ENCODE measurements at places on chromosomes 5 and 9.

DNA sequence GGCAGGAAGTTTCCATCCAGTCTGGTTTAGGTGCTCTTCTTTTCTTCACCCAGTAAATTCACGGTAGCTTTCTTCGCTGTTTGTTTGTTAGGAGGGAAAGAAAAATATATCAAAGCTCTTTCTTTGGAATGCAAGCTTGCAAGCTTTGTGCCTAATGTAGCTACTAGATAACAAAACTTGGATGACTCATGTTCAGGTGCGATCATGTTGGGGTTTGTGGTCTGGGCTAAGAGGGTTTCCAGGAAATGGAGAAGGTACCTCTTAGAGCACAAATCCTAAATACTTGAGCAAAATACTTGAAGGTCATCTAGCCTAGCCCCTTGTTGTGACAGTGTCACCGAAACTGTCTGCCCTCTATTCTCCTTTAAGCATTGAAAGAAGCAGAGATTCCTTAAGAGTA lies 17.7 kb downstream of the SRP19 start:
- peak; percentile 56 for DNase-seq

GRCh38 chr9:134855231-134855899 lies 25.2 kb upstream of the FCN2 start:
- no peak for DNase-seq

GRCh38 chr9:98226516-98226915 lies 28.9 kb downstream of the TBC1D2 start:
- DNase-seq, result no peak

- DNase-seq, result no peak
Observed at GRCh38 chr5:87152886-87153285, 114.8 kb upstream of the RASA1 start.

DNA sequence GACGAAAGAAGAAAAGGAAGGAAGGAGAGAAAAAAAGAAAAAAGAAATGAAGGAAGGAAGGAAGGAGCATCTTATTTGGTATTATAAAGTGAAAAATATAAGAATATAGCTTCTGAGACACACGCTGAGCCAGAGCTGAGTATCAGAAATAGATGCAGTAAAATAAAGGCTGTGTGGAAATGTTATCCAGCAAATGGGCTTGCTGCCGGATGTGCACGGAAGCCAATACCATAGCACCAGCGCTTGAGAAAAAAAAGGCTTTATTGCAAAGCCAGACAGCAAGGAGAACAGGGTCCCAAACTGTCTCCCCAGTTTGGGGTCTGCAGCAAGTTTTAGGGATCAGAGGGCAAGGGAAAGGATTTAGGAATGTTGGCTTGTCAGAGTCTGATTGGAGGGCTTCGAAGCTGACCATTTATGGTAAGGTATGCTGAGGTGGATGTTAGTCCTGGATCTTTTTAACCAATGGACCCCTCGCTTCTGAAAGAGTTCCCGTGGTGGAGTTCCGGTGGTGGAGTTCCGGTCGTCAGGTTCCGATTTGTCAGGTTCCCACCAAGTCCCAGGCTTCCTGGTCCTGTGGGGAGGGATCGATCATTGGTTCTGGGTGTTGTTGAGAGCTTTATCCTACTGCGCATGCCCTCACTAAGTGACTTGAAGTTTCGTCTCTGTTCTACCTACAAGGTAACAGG lies 70.4 kb downstream of the SFXN1 start:
- no peak for DNase-seq

GRCh38 chr5:40491644-40492043 lies 188.1 kb upstream of the PTGER4 start:
- no peak for DNase-seq

GRCh38 chr5:154316223-154316935 lies 125.8 kb downstream of the GALNT10 start:
- DNase-seq, result no peak

DNA sequence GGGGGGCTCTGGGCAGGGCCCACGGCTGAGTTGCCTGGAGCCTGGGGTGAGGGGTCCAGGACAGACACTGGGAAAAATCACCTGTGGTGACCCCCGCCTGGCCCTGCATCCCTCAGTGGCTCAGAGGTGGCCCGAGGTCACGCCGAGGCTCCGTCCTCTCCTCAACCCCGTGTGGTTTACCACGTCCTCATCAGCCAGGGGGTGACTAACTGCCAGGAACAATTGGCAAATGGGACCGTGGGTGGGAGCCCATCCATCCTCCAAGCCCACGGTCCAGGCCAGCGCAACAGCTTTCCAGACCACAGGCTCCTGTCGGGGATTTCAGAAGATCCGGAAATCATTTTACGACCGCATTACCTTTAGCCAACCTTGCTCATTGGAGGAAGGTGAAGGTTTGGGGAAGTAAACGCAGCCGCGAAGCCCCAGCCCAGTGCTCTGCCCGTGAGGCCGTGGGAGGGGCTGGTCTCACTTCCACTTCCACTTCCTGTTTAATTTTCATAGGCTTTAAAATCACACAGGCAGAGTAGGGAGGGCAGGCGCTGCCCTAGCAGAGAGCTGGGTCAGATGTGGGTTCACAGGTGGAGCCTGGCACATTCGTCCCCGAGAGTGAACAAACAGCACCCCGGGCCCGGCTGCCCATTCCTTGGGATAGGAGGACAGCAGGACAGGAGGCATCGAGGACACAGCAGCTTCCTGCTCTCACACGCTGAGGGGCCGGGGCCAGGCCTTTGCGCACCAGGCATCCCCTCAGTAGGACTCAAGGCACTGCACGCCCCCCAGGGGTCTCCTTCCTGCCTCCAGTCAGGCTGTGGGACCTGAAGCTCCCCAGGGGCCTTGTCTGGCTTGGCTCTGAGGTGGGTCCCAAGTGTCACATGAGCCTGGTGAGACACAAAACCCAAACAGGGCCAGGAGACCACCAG lies 19.8 kb upstream of the SLC9A3 start:
- peak; percentile 62 for DNase-seq

DNA sequence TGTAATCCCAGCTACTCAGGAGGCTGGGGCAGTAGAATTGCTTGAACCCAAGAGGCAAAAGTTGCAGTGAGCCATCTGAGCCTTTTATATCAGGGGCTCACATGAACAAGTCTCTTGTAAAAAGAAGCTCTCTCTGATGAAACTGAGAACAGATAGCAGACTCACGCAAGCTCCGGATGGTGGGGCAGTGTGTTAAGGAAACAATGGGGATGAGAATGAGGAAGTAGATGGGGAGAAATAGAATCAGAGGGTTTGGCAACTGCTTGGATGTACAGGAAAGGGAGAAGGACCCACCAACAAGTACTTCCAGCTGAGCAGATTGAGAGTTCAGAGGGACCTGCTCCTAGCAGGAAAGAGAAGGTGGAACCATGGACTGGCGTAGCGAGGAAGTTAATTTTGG lies 18.6 kb downstream of the TMEM252 start:
- DNase-seq, result no peak

- DNase-seq, result no peak
Observed at GRCh38 chr5:111703662-111704061, 53.3 kb downstream of the NREP start.

DNA sequence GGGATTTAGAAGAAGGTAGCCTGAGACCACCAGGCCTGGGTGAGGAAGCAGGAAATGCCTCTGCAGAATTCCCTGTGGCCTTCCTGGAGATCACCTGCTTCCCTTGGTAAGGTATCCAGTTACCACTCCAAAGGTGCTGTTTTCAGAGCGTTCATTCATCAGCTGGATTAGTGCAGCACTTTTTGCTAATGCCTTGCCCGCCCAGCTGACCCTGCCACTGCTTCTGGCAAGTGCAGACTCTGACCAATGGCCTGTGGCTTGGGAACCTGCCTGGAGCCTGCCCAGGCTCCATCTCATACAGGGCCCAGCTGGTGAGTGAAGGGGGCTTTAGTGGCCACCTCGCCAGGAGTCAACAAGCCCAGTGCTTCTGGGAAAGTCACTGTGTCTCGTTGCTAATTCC lies 48.6 kb downstream of the FOXI1 start:
- no peak for DNase-seq

GRCh38 chr5:7391814-7392692 lies 3.9 kb upstream of the ADCY2 start:
- DNase-seq, result no peak

- DNase-seq, result no peak
Observed at GRCh38 chr9:137967280-137967953, 89.8 kb downstream of the CACNA1B start.

- DNase-seq, result no peak
Observed at GRCh38 chr5:76524868-76525267, 98.3 kb downstream of the F2RL2 start.

DNA sequence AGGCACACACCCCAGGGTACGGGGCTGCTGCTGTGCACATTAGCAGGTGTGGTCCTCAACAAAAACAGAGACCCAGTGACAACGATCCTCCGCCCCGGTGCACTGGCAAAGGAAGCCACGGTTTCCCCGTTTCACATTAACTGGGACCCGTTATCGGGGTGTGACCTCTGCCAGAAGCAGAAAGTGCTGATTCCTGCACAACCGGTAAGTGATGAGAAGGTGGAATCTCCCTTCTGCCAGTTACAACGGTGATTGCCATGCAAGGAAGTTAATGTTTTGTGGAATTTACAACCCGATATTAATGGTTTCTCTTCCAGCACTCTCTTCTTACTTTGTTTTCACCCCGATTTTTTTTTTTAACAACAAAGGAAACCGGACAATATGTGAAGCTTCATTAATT lies 294.9 kb upstream of the IRX1 start:
- no peak for DNase-seq

GRCh38 chr5:149938791-149939358 lies 5.7 kb downstream of the PDE6A start:
- DNase-seq, result no peak

- DNase-seq, result no peak
Observed at GRCh38 chr5:98458004-98458403, 315.5 kb upstream of the RGMB start.

GRCh38 chr5:149485655-149486615 lies 65.3 kb downstream of the CSNK1A1 start:
- no peak for DNase-seq

GRCh38 chr5:104540448-104540847 lies 977.9 kb upstream of the NUDT12 start:
- no peak for DNase-seq

DNA sequence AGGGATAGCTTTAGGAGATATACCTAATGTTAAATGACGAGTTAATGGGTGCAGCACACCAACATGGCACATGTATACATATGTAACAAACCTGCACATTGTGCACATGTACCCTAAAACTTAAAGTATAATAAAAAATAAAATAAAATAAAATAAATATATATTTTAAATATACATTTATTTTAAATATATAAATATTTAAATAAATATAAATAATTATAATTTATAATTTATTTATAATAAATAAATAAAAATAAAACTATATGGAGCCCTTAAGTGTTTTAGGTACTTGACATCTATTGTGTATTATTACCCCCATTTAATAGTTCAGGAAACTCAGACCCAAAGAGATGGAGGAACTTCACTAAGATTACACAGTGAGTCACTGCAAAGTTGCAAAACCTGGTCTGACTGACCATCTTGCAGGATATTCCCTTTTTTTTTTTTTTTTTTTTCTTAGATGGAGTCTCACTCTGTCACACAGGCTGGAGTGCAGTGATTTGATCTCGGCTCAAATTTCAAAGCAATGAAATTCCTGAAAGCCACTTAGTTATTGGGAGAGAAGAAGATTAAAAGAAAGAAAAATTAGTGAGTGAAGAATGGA lies 5.8 kb upstream of the C5orf52 start:
- DNase-seq, result no peak

GRCh38 chr9:7115606-7116005 lies 357.8 kb downstream of the KDM4C start:
- no peak for DNase-seq

- no peak for DNase-seq
Observed at GRCh38 chr5:35263266-35263877, 33.1 kb upstream of the PRLR start.

DNA sequence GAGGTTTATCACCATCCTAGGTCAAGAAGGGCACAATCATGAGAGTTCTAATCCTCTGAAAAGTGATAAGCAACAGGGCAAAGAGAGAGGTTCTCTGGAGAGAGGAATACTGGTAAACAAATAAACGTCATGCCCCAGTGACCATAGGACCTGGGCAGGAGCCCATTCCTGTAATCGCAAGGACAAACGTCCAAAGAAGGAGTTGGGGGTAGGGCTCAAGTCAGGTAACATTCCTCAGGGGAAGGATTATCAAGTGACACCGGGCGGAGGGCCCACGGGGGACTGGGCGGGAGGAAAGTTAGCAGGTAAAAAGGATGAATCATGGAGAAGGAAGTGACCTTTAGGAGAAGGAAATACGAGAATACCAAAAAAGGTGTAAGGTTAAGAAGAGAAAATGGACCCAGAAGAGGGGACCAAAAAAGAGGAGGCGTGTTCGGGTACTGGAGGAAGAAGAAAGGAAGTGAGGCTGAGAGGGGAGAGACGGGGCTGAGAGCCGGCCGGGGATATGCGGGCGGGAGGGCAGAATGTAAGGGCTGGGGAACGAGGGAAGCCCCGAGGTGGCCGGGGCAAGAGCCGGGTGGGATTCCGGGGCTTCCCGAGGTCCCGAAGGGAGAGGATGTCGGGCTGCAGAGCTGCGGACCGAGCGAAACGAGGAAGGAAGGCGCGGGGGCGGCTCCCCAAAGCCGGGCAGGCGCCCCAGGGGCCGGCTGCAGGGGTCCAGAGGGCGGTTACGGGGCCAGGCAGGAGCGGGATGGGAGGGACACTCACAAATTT lies 583 bp downstream of the DIAPH1 start:
- peak; percentile 79 for DNase-seq

DNA sequence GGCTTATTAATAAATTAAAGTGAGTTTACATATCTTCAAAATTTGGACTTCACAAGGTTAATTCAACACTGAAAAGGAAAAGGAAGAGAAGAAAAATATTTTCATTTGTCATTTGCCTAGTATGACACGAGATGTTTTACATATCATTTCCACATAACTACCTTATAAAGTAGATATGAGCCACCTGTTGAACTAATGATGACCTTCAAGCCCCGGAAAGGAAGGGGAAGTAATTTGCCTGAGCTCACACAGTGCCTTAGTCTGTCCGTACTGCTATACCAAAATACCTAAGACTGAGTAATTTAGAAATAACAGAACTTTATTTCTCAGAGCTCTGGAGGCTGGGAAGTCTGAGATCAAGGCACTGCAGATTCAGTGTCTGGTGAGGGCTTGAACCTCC lies 17.9 kb downstream of the CMYA5 start:
- DNase-seq, result no peak

DNA sequence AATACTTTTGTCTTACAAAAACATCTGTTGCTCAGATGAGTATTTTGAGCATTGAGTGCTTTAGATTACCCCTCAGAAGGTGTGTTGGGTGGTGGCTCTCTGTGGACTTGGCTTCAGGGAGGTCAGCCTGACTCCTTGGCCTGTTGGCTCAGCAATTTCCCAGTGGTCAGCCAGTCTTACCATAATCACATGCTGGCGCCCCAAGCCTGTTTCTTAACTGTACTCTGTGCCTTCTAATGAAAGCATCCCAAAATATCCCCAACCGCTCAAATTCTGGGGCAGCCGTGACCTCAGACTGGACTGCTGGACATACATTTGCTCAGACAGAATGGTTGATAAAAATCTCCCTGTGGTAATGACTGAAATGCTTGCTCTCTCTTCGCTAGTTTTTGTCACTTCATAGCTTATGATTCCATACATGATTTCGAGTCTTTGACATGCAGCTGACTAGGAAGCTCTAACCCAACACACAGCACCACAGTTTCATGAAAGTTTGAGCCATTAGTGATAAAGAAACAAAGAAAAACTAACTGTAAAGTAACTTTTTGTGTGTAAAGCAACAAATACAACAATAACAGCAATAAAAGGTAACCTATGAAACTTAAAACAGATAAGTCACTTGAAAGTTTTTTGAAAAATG lies 562.2 kb upstream of the MEF2C start:
- DNase-seq, result no peak

All from stimulated activated CD8-positive, alpha-beta memory T cell treated with anti-CD3 and anti-CD28 coated beads, Interleukin-4, amount 100 ng/mL, for 48 hours (primary cell).